MM.1S (cell line): ENCODE measurements at places on chromosomes 13 and 19.

DNA sequence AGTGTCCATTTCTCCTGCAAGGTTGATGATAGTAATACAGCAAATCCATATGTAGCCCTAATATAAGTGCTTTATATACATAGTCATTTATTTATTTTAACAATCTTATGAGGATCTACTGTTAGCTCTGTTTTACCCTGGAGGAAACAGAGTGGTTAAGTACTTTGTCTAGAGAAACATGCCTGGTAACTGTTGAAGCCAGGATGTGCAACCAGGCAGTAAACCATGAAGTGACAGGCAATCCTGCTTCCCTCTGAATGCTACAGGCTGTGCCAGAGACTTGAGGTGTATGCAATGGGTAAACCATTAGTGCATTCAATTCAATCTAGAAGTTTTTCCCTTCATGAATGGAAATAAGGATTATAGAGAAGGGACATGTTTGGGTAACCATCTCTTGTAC lies 911.0 kb downstream of the PCDH17 start:
- H3K27me3 ChIP-seq: no peaks in the 10 kb centered on the region
- no peak for DNase-seq
- H3K4me3 ChIP-seq: no peak overlapping the region
- H3K36me3 ChIP-seq: no peaks in the 10 kb centered on the region
- H3K27ac ChIP-seq: no peak overlapping the region

DNA sequence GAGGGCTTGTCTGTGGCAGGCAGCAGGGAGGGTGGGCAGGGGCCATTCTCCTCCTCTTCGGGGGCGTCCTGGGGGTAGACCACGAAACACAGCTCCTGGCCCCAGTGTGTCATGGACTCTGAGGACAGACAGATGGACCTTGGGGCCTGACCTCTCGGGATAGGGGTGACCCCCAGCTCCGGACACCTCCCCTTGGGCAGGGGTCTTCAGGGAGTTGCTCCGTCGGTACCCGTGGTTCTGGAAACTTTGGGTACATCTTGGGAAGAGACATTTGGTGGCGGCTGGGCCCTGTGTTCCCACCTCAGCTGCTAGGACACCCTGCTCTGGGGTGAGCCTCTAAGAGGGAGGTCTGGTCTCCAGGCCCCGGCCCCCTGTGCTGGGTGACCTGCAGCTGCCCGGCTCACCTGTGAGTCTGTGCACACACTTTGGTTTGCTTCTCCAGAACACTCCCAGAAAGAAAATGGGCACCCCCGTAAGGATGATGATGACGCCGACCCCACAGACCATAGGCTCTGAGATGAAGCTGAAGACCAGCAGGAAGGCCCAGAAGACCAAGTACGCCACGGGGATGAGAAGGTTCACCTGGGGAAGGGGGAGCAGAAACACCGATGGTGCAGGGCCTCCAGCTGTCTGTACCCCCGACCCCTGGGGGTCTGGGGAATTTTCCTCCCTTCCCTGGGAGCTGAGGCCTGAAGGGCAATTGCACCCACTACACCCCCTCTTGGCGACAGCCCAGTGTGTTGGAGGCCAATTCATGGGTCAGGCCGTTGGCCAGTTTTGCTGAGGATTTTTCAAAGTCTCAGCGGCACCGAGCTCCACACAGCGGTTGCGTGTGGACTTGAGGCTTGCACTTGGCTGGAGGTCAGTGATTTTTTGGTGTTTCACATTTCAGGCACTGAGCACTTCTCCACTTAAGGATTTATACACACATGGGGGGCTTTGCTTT lies 15.0 kb downstream of the LRP3 start:
- DNase-seq: no peak
- no peaks in the 10 kb centered on the region for H3K4me1 ChIP-seq
- no peak overlapping the region for H3K27ac ChIP-seq
- no peak overlapping the region for H3K4me3 ChIP-seq
- H3K27me3 ChIP-seq: peaks cover 46% of the 10 kb centered on the region

- DNase-seq: no peak
- no peaks in the 10 kb centered on the region for H3K36me3 ChIP-seq
- no peak overlapping the region for H3K27ac ChIP-seq
- H3K4me3 ChIP-seq: no peak overlapping the region
- H3K27me3 ChIP-seq: no peaks in the 10 kb centered on the region
These were observed 38.5 kb downstream of the DPRX start for GRCh38 chr19:53670345-53670744.

GRCh38 chr19:13068085-13068846 lies 34.4 kb downstream of the LYL1 start:
- DNase-seq: no peak
- no peak overlapping the region for H3K27ac ChIP-seq
- H3K4me3 ChIP-seq: no peak overlapping the region
- no peaks in the 10 kb centered on the region for H3K4me1 ChIP-seq

- H3K4me1 ChIP-seq: no peaks in the 10 kb centered on the region
- H3K4me3 ChIP-seq: no peak overlapping the region
- DNase-seq: no peak
- H3K27ac ChIP-seq: no peak overlapping the region
These were observed 282.2 kb downstream of the SLITRK5 start for GRCh38 chr13:87953381-87953780.

GRCh38 chr19:8488365-8488764 lies 14.1 kb downstream of the PRAM1 start:
- no peak for DNase-seq
- no peaks in the 10 kb centered on the region for H3K4me1 ChIP-seq
- H3K36me3 ChIP-seq: peaks cover 20% of the 10 kb centered on the region
- H3K27me3 ChIP-seq: no peaks in the 10 kb centered on the region
- H3K27ac ChIP-seq: no peak overlapping the region

DNA sequence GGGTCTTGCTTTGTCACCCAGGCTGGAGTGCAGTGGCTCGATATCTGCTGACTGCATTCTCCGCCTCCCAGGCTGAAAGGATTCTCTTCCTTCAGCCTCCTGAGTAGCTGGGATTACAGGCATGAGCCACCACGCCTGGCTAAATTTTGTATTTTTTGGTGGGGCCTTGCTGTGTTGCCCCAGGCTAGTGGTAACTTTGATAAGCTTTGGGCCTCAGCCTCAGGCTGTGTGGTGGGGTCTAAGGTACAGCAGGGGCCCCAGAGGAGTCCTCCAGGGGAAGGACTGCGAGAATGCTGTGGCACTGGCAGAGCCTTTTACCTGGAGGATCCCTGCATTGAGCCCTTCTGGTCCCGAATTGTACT lies 7.2 kb downstream of the DOT1L start:
- H3K4me1 ChIP-seq: no peaks in the 10 kb centered on the region
- H3K27ac ChIP-seq: no peak overlapping the region
- DNase-seq: no peak
- H3K36me3 ChIP-seq: no peaks in the 10 kb centered on the region
- H3K27me3 ChIP-seq: no peaks in the 10 kb centered on the region
- no peak overlapping the region for H3K4me3 ChIP-seq

- no peaks in the 10 kb centered on the region for H3K36me3 ChIP-seq
- H3K4me3 ChIP-seq: no peak overlapping the region
- H3K27ac ChIP-seq: no peak overlapping the region
These were observed 1101.9 kb downstream of the PCDH9 start for GRCh38 chr13:66128201-66128600.
